ENCODE measurements at places on chromosomes 16 and 17. TPM values are rescaled to one million over a fixed set of nuclear protein-coding genes. Genes with fewer than 3 reads are reported as not detected.

IRF8 gene
- 1.9 TPM for total RNA-seq

KRT40 gene
- not detected for total RNA-seq

CFAP97D1 gene
- total RNA-seq, result under 0.01 TPM

MYOCD gene
- not detected for total RNA-seq

PDILT gene
- not detected for total RNA-seq

GRCh38 chr16:35506018-35506897, 2046.8 kb downstream of the TP53TG3F start:
- no peak for DNase-seq

GRCh38 chr16:54125751-54126655, 160.6 kb downstream of the IRX3 start:
- DNase-seq, result no peak

GRCh38 chr16:56688762-56689161, 6.5 kb downstream of the MT1X start:
- DNase-seq, result no peak

- DNase-seq, result peak; percentile 59
These were observed 328 bp upstream of the DRC7 start for GRCh38 chr16:57694231-57694724.

- DNase-seq, result no peak
These were observed 8.5 kb upstream of the SOCS3 start for GRCh38 chr17:78368348-78368747.

GRCh38 chr17:63933598-63933997, 1.5 kb upstream of the CD79B start:
- DNase-seq, result no peak

DNA sequence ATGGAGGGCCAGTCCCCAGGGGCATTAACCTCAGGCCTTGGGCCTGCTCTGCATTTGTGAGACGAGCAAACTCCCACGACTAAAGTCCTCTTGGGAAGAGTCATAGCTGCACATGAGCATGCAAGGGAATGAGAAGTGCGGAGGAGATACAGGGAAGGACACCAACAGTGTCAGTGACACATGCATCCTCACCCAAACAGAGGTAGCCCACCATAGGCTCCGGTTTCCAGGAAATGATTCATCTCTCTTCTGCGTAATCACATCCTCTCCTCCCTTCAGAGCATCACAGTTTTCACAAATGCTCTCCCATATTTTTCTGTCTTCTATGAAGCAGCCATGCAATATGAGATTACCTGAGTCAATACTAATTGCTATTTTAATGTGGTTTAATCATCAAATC, 725.7 kb upstream of the GOT2 start:
- no peak for DNase-seq

- no peak for DNase-seq
These were observed 368.9 kb upstream of the C16orf82 start for GRCh38 chr16:26697807-26698206.

GRCh38 chr17:41464682-41465081, 2.5 kb downstream of the KRT32 start:
- peak; percentile 97 for DNase-seq

DNA sequence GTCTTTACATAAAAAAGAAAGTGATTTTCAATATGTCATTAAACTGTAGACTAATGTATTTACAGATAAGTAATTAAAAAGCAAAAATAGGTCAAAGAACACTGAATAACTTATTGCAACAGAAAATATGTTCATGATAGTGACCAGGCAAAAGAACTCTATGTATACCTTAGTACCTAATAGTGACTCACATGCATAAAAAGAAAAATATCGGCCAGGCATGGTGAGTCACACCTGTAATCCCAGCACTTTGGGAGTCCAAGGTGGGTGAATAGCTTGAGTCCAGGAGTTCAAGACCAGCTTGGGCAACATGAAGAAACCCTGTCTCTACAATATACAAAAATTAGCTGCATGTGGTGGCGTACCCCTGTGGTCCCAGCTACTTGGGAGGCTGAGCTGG, 33.0 kb upstream of the TOM1L1 start:
- no peak for DNase-seq

DNA sequence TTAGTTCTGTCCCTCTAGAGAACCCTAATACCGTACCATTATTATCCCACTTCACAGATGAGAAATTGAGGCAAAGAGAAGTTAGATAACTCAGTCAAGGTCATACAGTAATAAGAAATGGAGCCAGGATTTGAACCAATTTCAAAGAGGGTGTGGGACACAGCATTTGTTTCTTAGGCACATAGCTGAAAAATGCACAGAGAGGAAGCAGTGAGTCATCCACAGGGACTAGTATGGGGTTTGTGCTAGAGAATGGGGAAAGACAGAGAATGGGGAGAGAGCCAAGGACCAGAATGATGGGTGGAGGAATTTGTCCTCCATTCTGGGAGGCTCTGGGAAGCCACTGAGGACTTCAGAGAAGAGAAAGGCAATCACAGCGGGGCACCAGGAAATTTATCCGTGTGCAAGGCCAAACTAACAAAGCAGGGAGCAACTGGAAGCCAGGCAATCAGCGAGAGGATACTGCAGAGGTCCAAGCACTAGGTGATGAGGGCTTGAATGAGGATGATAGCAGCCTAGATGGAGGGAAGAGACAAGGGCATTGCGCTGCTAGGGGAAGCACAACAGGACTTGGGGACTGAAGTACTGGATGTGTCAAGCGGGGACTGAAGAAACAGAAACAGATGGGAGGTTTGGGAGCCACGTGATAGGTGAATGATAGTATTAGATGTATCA, 78.1 kb upstream of the ZFHX3 start:
- DNase-seq, result peak; percentile 55

- DNase-seq, result no peak
These were observed 369.8 kb downstream of the CPPED1 start for GRCh38 chr16:12433691-12434390.

Measured in renal cortical epithelial cell (primary cell).